ENCODE measurements at places on chromosomes 16 and 17.

DNA sequence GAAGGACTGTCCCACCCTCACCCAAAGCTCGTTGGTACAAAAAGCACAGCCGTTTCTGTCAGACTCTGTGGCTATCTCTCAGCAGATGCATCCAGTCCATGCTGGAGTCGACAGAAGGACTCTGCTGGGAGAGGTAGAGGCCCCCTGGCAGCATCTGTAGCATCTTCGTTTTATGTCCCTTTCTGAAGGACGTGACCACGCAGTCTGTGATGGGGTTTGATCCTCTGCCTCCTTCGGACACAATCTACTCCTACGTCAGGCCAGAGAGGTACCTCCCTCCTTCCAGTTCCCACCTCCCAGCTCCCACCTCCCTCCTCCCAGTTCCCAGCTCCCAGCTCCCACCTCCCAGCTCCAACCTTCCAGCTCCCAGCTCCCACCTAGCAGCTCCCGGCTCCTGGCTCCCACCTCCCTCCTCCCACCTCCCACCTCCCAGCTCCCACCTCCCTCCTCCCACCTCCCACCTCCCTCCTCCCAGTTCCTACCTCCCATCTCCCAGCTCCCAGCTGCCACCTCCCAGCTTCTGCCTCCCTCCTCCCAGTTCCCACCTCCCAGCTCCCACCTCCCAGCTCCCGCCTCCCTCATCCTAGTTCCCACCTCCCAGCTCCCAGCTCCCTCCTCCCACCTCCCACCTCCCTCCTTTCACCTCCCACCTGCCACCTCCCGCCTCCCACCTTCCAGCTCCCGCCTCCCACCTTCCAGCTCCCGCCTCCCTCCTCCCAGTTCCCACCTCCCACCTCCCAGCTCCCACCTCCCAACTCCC lies 11.4 kb upstream of the MC1R start:
- DNase-seq, result no peak

GRCh38 chr17:8887301-8887700 lies 19.8 kb upstream of the PIK3R6 start:
- DNase-seq, result no peak

GRCh38 chr17:8709006-8709405 lies 35.6 kb downstream of the CCDC42 start:
- DNase-seq, result no peak

GRCh38 chr17:66923886-66924285 lies 40.6 kb upstream of the CACNG4 start:
- DNase-seq, result no peak

- no peak for DNase-seq
Observed at GRCh38 chr17:6706996-6707395, 6.2 kb downstream of the SLC13A5 start.

DNA sequence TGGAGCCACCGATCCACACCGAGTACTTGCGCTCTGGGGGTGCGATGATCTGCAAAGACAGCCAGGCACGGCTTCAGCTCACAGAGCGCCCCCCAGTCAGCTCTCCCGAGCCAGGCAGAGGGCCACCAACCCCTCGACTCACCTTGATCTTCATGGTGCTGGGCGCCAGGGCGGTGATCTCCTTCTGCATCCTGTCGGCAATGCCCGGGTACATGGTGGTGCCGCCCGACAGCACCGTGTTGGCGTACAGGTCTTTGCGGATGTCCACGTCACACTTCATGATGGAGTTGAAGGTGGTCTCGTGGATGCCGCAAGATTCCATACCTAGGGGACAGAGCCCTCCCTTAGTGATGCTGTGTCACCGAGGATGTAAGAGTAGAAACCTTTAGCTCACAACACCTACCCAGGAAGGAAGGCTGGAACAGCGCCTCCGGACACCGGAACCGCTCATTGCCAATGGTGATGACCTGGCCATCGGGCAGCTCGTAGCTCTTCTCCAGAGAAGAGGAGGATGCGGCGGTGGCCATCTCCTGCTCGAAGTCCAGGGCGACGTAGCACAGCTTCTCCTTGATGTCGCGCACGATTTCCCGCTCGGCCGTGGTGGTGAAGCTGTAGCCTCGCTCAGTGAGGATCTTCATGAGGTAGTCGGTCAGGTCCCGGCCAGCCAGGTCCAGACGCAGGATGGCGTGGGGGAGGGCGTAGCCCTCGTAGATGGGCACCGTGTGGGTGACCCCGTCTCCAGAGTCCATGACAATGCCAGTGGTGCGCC lies 1.6 kb downstream of the ACTG1 start:
- no peak for DNase-seq

DNA sequence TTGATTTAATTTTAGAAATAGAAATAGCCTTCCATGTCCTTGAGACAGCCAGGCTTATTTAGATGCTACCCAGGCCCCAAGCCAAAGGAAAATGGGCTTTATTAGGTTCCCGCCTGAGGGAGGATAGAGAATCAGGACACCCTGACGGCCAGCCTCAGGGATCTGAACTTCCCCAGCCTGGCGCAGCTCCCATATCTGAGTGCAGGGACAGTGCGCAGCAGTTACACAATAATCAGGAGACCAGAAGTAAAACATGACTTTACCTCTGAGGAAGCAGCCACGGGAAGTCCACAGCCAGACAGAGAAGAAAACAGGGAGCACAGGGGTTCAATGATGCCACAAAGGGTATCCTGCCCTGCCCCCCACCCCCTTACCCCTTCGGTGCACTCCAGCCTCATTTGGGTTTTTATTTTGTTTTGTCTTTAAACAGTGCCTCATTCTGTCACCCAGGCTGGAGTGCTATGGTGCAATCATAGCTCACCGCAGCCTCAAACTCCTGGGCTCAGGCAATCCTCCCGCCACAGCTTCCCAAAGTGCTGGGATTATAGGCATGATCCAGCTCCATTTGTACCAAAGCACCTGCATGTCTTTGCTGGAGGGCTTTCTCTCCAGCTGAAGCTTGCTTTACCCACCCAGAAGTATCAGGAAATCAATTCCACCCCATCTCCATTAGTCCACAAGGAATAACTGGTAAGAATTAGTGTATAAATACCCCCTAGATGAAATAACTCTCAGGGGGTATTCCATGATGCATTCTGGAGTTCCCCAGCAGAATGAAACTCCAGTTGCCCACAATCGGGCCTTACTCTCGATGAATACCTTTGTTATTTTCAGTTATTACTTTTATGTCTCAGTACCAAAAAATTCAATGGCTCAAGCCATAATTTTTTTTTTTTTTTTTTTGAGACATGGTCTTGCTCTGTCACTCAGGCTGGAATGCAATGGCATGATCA lies 21.9 kb downstream of the ORC6 start:
- DNase-seq, result no peak

- no peak for DNase-seq
Observed at GRCh38 chr17:65557349-65558310, 3.8 kb downstream of the AXIN2 start.
